NCI-H1694 (cell line): ENCODE measurements at places on chromosomes 5 and 9.

- no peak for DNase-seq
These were observed 605.0 kb downstream of the RAB3C start for GRCh38 chr5:59187857-59188256.

GRCh38 chr5:83787631-83788030, 67.0 kb upstream of the HAPLN1 start:
- DNase-seq = no peak

DNA sequence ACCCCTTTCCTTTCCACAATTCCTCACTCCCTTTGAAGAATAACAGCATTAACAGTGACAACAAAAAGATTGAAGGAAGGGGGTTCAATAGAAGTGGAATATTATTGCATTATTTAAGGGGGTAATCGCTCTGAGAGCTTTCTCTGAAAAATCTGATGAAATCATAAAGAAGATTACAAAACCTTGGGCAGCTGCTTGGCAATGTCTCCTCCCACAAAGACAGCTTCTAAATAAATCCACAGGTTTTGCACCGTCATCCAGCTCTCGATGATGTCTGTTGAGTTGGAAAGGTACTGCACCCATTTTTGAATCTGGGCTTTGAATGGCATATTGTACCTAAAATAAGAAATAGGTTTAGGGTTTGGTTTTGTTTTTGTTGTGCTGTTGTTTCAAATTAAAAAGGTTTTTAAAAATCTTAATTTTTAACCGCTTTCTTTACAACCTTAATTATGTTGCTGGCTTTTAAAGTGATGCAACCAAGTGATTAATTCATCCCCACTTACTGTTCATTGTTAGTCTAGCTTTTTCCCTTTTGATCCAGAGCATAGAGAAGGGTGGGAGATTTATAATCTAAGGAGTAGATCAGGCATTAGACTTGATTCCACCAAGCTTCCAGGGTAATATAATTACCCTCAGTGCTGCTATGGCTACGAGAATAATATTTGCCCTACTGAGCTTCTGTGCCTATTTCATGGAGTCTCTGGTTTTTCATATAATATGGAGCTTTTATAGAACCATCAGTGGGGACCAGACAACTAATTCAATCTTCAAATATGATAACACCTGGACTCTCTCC, 85.0 kb downstream of the DNAH5 start:
- DNase-seq = no peak

DNA sequence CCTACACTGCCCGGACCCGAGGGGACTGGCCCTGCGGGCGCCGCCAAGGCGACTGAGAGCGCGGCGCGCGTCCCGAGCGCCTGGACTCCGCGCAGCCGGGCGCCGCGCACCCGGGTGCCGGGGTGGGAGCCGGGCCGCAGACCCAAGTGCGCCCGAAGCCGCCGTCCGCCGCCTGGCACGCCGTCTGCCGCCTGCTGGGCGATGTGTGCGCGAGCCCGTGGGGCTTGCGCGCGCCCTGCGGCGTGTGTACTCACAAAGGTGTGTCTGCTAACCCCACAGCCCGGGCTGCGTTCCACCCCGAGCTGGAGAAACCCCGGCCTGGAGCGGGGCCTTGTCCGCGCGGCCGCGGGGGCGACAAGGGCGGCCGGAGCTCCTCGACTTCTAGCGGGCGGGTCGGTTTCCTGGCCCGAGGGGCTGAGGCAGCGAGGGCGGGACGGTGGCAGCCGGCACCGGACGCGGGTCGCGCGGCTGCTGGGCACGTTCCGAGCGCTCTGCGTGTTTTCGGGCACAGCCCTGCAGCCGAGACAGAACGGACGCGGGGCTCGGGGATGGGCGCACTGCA, 1.1 kb upstream of the ZSWIM6 start:
- peak; percentile 6 for DNase-seq

GRCh38 chr5:96088706-96089498, 127.3 kb upstream of the ELL2 start:
- no peak for DNase-seq

DNA sequence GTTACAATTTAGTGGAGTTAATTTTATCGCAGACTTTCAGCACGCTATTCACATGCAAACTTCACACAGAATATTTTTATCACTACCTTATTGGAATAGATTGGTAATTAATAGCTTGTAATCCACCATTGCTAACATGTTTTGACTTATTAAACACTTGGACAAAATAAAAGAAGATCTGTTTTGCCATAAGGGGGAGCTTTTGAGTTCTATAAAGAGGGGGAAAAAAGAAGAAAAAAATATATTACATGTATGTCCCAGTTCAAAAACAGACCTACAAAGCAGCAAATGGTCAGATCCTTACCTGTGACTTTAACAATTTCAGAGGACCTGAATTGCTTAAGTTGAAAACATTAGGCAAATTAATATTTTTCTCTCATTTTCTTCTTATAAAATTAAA, 1.2 kb upstream of the PAPPA start:
- no peak for DNase-seq

DNA sequence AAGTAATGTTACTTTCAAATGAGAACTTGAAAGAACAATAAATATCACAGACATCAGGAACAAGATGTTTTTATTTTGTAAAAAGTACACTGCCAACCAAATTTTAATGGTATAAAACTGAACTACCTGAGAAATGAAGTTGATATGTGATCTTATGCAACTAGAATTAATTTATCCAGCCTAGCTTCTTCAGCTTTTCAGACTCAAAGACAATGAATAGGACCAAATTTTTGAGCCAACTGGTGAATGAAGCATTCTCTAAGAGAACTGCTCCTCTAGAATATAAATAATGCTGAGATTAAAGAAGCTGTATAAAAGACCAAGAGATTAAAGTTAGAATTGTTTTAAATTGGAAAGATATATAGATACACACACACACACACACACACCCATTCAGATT, 9.9 kb downstream of the CDC14B start:
- no peak for DNase-seq

- DNase-seq = peak; percentile 48
These were observed 18.5 kb downstream of the OR2V1 start for GRCh38 chr5:181112476-181112875.

DNA sequence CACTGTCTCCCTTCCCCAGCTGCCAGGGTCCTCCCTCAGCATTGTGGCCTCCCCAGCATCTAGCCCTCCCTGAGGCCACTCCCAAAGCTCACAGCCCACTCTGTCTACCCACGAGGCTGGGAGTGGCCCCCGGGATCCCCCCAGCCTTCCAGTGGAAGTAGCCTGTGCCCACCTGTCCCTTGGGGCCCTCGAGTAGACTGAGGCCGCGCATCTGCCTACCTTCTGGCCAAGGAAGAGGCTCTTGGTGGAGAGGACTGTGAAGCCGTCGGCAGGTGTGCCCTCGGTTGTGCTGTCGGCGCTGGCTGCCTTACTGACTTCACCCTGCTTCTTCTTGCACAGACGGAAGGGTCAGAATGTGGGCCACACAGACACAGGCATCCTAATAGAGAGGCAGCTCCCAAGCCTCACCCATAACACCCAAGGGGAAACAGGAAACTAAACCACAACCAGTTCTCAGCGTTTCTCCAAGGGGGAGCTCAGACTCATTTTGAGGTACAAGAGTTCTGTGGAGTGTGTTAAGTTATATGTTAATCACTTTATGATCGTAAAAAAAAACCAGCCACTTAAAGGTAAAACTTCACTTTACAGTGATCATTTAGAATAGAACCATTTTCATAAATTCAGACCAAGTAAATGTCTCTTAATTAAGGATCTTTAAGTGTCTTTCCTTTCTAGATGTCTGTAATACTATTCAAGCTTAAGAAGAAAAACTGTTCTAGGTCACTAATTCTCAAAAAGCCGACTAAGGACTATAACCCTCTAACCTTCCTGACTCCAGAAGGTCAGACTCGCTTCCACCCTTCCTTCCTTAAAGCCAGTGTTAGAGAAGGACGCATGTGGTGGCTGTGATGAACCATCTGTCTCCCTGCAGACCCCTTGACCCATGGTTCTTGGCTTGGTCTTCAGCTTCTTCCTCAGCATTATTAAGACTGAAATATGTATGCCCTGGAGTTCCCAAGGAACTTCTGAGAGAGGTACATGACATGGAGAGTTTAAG, 38.5 kb downstream of the MACROH2A1 start:
- no peak for DNase-seq

DNA sequence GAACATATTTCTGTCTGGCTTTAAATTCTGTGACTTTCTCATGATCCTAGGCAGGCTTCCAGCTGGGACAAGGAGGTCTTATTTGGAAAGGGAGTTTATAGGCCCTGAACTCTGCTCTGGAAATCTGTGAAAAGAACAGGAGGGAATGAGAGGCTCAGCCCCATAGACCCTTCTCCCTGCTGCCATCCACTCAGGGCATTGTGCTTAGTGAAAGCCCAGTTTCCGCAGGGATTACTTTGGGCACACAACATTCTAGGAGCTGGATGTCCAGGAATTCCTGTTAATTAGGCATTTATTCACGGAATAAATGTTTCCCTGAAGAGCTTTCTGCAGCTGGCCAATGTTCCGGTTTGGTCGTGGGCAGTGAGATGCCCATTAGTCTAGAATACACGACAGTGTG, 32.7 kb upstream of the COL15A1 start:
- no peak for DNase-seq

DNA sequence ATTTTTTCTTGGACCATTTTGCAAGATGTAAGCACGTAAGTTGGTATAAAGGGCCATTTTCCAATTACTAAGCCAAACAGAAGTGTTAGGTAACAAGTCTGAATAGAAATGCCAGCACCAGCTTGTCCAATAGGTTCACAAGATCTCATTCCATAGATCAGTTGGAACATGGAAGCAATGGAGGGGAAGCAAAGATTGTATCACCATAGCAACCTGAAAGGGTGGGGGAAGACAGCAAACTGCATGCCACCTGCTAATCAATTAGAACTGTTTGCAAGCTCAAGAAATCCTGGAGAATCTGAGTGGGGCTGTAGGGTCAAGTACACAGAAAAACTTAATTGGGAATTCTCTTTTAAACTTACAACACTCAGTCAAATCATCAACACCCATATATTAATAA, 264.9 kb upstream of the EFNA5 start:
- no peak for DNase-seq

DNA sequence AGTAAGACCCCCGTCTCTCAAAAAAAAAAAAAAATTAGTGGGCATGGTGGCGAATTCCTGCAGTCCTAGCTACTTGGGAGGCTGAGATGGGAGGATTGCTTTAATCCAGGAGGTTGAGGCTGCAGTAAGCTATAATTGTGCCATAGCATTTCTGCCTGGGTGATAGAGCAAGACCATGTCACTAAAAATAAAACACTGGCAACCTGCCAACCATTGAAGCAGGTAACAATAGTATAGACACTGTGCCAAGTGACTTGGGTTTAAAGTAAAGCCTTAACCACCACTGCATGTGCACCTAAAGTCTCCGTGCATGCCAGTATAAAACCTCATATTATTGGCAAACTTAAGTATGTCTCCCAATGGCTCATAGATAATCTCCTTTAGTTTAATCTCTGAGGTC, 3.4 kb upstream of the APBA1 start:
- DNase-seq = no peak

GRCh38 chr9:89666364-89666763, 61.6 kb downstream of the GADD45G start:
- DNase-seq = no peak

DNA sequence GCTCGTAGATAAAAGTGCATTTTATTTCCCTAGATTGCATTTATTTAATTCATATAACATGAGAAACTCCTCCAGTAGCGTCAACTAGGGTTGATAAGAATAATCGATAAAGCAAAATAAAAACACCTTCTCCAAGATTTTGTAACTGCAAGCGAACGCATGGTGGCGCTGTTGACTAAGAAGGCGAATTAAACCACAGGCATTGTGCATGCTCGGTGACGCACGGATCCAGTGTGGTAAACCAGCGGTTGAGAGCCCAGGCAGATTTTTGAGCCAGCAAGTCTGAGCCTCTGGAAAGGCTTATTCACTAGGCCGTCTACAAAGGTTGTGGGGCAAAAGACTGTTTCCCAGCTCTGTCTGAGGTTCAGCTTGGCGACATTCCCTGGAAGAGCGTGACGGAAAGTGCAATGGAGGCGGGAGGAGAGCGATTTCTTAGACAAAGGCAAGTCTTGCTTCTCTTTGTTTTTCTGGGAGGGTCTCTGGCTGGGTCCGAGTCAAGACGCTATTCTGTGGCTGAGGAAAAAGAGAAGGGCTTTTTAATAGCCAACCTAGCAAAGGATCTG, at the start of gene PCDHB3:
TSS of gene PCDHB3 (plus strand) at position 231 of the 563 bp plus-strand sequence. CDS start at position 408, 177 bp downstream.
- DNase-seq = no peak

GRCh38 chr9:132185073-132186009, 23.5 kb downstream of the NTNG2 start:
- no peak for DNase-seq

DNA sequence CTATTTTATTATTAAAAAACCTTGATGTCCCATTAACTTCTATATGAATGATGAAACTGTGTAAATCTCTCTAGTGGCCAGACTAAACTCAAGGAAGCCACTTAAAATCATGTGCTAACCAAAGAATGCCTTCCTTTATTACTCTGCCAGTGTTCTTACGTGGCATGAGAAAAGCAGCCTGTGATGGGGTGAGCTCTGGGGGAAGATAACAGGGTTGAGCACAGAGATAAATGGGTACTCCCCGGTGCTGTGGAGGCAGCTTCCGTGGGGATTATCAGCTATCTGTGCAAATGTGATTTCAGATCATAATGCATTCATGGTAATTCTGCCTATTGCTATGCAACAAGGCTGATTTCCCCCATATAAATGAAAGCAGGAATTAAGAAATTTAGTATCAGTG, 181.3 kb downstream of the CAVIN4 start:
- DNase-seq = no peak
